Regular cardiac myocyte (primary cell): ENCODE measurements at places on chromosomes 1 and 21. TPM values are rescaled to one million over a fixed set of nuclear protein-coding genes. Genes with fewer than 3 reads are reported as not detected.

SHISA4 gene
- 7.9 and 18.0 TPM in 2 replicates for total RNA-seq

PYCR2 gene
- total RNA-seq = 38.6 and 48.1 TPM in 2 replicates

NBPF4 gene
- not detected in 2 replicates for total RNA-seq

NUF2 gene
- 2.3 and 32.4 TPM in 2 replicates for total RNA-seq

LYPLA2 gene
- 29.3 and 52.0 TPM in 2 replicates for total RNA-seq

AKR7A3 gene
- 0.19 and 0.28 TPM in 2 replicates for total RNA-seq

CREB3L4 gene
- total RNA-seq = 4.6 and 6.5 TPM in 2 replicates

NPHS2 gene
- total RNA-seq = not detected in 2 replicates

ZNF648 gene
- not detected in 2 replicates for total RNA-seq

OR2AK2 gene
- total RNA-seq = 0.28 TPM in 1 of 2 replicates, not detected in the other

SPATA21 gene
- total RNA-seq = not detected in 2 replicates

MRPL39 gene
- total RNA-seq = 25.9 and 49.5 TPM in 2 replicates

CFAP107 gene
- not detected in 2 replicates for total RNA-seq

KPRP gene
- not detected in 2 replicates for total RNA-seq

CCDC185 gene
- under 0.01 TPM in 1 of 2 replicates, not detected in the other for total RNA-seq

FNBP1L gene
- total RNA-seq = 10.5 and 22.0 TPM in 2 replicates

CD244 gene
- total RNA-seq = 1.1 TPM in 1 of 2 replicates, not detected in the other

CD53 gene
- not detected in 2 replicates for total RNA-seq

L1TD1 gene
- not detected in 2 replicates for total RNA-seq

EXTL1 gene
- total RNA-seq = 0.56 and 0.58 TPM in 2 replicates

TFF2 gene
- total RNA-seq = not detected in 2 replicates

GBP1 gene
- 11.5 and 22.3 TPM in 2 replicates for total RNA-seq

PDE4B gene
- total RNA-seq = 11.7 and 25.4 TPM in 2 replicates

TMEM240 gene
- 1.5 and 3.7 TPM in 2 replicates for total RNA-seq

PLA2G5 gene
- total RNA-seq = 0.56 TPM in 1 of 2 replicates, not detected in the other

KRTAP10-3 gene
- not detected in 2 replicates for total RNA-seq

ADAMTS5 gene
- 3.8 and 5.1 TPM in 2 replicates for total RNA-seq

CASZ1 gene
- under 0.01 and 0.56 TPM in 2 replicates for total RNA-seq

MROH7 gene
- 0.28 TPM in 1 of 2 replicates, not detected in the other for total RNA-seq

MTMR11 gene
- 3.8 and 6.5 TPM in 2 replicates for total RNA-seq

RABGGTB gene
- total RNA-seq = 110 and 127 TPM in 2 replicates

RCC2 gene
- 39.2 and 95.9 TPM in 2 replicates for total RNA-seq

STUM gene
- total RNA-seq = under 0.01 TPM in 1 of 2 replicates, not detected in the other

FOXD3 gene
- total RNA-seq = not detected in 2 replicates

TMPRSS15 gene
- total RNA-seq = not detected in 2 replicates

DEPDC1 gene
- 4.2 and 64.8 TPM in 2 replicates for total RNA-seq

CCDC17 gene
- total RNA-seq = 0.58 and 0.85 TPM in 2 replicates

LRRC40 gene
- 20.6 and 28.8 TPM in 2 replicates for total RNA-seq

CFHR3 gene
- not detected in 2 replicates for total RNA-seq

THEM5 gene
- total RNA-seq = not detected in 2 replicates

GREM2 gene
- 0.96 and 1.4 TPM in 2 replicates for total RNA-seq

CGN gene
- total RNA-seq = under 0.01 and 0.19 TPM in 2 replicates

SLC1A7 gene
- 0.58 and 1.1 TPM in 2 replicates for total RNA-seq
